ENCODE measurements at places on chromosomes 11 and 22.

GRCh38 chr11:110185121-110185591 is 92.0 kb downstream of the ZC3H12C start:
- DNase-seq: no peak

GRCh38 chr11:131668500-131669400 is 298.3 kb downstream of the NTM start:
- no peak for DNase-seq

GRCh38 chr22:39999144-39999757 is 4.5 kb downstream of the FAM83F start:
- no peak for DNase-seq

DNA sequence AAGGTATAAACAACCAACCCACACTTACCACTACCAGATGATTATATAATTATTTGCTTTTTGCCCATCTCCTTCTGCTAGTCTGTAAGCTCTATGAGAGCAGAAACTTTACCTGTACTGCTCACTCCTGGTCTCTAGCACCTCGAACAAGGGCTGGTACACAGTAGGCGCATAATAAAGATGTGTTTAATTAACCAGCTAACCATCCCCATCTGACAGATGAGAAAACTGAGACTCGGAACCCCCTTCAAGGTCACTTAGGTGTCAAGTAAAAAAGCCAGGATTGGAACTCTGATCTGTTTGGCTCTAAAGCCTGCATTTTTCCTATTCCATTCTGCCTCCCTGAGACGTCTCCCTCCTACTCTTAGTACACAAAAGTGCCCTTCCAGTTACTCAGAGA is 370.3 kb downstream of the TENM4 start:
- no peak for DNase-seq

DNA sequence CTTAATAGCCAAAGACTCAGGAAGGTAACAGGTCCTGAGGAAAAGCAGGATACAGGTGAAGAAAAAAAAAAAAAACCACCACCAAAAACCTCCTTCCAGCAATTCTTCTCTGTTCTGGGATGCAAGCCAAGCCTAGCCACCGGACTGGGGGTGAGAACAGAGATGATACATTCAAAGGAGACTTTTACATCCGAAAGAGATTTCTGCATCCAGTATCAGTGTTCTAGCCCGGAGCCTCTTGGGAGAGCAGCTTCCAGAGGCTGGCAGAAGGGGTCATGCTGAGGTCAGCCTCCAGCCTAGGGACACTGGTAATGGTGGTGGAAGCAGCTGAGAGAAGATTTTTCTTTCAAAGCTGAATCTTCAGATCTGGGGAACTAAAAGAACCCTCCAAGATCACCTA is 76.2 kb downstream of the KCNC1 start:
- no peak for DNase-seq

DNA sequence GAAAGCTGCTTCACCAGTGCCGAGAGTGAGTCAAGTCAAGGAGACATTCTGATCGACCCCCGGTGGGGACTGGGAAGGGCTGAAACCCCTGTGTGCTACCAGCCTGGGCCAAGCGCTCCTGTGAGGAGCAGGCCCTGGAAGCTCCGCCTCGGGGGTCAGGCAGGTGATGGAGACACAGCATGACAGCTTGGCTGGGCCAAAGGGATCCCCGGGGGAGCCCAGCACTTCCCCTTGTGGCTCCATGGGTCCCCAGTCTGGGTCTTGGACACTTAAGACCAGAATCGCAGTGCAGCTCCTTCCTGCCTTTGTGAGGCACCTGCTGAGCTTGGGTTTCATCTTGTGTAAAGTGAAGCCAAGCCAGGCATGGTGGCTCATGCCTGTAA is 89.2 kb downstream of the MORC2 start:
- DNase-seq: no peak

- DNase-seq: no peak
Observed at GRCh38 chr11:118274186-118274585, 10.1 kb upstream of the MPZL2 start.

DNA sequence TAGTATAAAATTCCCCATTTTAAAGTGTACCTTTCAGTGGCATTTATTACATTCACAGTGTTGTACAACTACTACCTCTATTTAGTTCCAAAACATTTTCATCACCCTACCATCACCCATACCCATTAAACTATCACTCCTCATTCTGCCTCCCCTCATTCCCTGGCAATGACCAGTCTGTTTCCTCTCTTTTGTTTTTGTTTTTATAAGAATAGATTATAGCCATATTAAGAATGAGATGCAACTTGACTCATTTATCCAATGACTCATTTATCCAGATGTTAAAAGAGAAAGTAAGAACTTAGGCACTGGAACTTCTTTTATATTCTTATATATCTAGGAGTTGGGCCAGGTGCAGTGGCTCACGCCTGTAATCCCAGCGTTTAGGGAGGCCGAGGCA is 156.3 kb downstream of the FAT3 start:
- no peak for DNase-seq

DNA sequence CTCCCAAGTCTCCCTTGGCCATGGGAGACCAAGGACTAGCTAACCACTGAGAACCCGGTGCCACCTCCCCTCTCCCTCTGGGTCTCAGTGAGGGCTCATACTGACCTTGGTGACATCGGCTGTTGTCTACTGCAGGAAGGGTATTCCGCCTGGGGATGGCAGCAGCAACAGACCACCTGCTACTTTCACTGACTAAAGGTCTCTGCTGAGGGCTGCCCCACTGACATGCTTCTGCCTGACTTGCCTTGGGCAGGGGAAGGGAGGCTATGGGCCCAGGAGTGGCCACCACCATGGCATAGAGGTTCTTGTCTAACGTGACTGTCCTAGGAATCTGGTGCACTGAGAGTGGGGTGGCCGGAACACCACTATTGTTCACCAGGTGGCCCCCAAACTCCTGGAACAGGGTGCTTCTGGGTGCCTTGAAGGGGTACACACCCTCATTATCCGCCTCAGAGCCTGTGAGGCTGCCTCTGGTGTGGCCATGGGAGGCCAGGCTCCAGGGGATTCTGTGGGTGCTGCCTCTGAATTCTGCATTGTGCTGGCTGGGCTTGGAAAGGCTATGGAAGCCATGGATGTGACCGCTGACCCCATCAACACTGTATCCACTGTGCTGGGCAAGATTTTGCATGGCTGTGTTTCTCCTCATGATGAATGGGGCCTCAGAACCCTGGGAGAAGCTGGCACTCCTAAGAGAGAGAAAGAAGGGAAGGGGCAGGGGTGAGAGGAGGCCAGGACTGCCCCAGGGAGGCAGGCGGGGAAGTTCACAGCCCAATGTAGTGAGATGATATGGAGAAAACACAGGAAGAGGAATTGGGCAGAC is 38.3 kb downstream of the GAB4 start:
- no peak for DNase-seq

GRCh38 chr11:79304599-79305212 is 136.1 kb downstream of the TENM4 start:
- DNase-seq: no peak

DNA sequence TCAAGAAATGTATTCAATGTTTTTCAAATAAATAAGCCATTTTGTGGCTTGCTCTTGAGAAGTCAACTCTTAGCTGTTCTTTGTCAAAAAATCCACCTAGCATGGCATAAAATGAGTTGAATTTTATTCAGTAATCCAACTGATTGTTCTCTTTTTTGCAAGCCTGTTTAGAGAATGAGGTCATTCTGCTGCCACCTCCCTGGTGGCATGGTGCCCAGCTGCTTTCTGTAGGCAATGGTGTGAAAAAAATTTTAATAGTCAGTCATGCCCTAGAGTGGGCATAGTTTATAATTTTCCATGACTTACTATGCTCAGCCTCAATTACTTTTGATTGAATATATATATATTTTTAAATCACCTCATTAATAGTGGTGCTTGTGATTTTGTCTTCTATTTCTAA is 177.2 kb downstream of the INSC start:
- DNase-seq: no peak

DNA sequence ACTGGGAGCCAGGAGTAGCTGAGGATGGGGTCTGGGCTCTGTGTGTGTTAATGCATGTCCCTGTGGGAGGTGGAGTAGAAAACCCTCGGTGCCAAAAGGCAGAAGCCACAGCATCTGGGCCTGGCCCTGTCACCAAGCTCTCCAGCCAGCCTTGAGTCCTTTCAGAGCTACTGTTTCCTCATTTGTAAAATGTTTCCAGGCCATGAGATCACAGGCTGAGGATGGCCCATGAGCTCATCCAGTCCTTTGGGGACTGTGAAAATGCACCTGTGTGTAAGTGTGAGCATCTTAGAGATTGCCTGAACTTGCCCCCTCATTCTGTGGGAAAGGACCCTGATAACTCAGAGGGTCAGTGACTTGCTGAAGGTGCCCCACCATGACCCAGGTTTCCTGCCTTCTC is 9.1 kb downstream of the ANKK1 start:
- no peak for DNase-seq

DNA sequence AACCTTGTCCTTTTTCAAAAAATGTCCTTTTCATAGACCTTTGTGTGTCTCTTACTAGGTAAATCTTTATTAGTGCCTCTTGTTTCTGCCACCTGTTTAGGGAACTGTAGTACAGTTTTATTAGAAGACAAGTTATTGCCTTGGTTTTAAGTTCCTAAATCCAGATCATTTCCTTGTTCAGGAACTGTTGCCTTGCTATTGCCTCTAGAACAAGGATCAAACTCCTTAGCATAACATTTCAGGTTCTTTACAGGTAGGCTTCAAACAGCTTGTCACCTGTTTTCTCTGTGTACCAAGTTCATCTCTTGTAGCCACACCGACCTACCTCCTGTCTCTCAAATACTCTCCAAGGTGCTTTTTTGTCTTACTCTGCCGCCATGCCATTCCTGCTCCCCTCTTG is 75.2 kb downstream of the MTMR3 start:
- no peak for DNase-seq

DNA sequence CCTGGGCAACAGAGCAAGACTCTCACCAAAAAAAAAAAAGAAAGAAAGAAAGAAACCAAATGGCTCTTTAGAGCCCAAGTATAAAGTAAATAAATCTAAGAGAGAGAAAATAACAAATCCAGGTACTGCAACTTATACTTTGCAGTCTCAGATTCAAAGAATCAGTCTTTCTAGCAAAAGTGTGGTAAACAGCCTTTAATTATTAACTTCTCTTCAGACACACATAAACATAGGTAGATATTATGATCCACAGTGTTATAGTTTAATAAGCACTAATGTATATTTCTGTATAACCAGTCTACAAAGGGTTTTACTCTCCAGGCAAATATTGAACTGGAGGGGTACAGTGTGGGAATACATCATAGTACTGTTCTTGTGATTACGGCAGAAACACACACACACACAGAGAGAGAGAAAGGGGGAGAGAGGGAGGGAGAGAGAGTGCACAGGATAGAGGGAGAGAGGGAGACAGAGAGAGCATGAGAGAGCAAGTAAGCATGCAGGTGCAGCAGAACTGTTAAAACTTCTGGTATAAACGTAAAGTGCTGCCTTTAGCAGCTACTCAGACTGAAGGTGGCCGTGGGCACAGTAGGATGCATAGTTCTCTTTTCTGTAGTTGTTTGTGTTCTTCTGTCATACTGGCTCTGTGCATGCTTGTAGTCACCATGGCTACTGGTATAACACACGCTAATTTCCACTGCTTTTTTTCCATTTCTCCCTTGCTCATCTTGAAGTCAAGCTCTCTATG is 32.3 kb downstream of the MTMR2 start:
- DNase-seq: no peak

DNA sequence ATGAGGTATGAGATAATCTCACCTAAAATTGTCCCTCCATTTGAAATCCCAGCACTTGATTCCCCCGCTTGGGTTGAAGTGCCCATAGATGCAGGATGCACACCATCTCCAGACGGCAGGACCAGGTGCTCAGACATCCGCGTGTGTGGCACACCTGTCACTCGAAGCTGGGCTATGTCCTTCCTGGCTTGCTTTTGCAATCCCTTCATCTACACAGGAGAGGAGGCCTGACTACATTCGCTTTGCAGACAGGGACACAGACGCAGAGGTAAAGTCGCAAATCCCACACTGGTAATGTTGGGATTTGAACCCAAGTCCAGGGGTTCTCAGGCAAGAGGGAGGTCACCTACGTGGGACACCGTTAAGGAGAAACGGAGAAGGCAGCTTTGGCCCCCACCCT is 7.2 kb upstream of the CYTH4 start:
- DNase-seq: no peak

- peak; percentile 39 for DNase-seq
Observed at GRCh38 chr11:118305726-118306125, 1.2 kb downstream of the CD3E start.

GRCh38 chr11:10352921-10353550 is 48.2 kb downstream of the ADM start:
- no peak for DNase-seq

- DNase-seq: no peak
Observed at GRCh38 chr11:6318204-6318603, 2.1 kb downstream of the CAVIN3 start.

DNA sequence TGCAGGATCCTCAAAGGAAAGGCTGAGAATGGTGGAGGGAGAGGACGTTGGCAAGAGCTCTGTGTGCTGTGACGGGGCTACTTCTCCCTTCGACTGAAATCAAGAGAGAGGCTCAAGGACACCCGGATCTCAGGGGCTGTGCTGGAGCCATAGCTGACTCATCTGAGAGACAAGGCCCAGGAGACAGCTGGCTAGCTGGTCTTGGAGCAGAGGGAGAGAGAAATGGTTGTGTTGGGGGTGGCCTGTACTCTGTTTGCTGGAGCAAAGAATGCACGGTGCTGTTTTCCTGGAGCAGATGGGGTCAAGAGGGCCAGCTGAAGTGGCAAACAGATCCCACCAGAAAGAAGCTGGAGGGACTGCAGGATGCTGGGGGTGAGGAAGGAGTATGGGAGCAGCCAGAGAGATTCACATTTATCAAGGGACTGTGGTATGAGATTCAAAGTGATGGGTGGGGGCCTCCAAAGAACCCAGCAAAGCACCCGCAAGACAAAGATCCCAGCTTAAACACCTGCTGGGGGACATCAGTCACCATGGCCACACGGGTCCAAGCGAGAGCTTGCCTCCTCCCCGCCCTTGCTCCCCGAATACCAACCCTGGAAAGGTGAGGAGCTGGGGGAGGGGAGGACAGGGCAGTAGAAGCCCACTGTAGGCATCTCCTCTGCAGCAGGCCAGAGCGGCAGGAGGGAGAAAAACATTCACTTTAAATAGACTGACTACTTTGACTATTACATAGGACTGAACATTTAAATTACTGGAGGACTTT is 40.8 kb downstream of the MAP6 start:
- DNase-seq: no peak

DNA sequence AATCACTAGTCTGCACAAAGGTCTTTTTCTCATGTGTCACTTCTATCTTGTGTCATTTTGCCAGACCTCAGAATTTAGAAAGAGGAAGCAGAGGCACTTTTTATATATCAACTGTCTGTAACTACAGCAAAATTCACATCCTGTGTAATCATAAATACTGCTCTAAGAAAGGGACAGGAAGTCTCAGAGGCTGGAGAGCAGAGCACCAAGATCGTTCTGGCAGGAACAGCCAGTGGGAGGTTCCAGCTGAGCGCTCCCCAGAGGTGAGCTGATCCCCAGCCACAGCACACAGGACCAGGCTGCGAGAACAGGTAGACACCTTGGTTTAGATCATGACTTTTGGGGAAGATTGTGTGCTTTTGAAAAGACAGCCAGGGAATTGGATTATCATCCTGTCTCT is at the start of gene MS4A7:
TSS of gene MS4A7 (plus strand) at position 179 of the 400 bp plus-strand sequence. CDS start 4,610 bp downstream, outside the sequence.
- DNase-seq: no peak

GRCh38 chr11:554428-555226 is 5.9 kb downstream of the LMNTD2 start:
- peak; percentile 84 for DNase-seq

GRCh38 chr11:131662317-131662972 is 292.0 kb downstream of the NTM start:
- DNase-seq: no peak

- no peak for DNase-seq
Observed at GRCh38 chr11:2577031-2577990, 122.5 kb downstream of the KCNQ1OT1 start.

Data from activated CD4-positive, alpha-beta T cell treated with anti-CD3 and anti-CD28 coated beads for 4 hours (primary cell).